ENCODE measurements at places on chromosomes 12 and 14.

DNA sequence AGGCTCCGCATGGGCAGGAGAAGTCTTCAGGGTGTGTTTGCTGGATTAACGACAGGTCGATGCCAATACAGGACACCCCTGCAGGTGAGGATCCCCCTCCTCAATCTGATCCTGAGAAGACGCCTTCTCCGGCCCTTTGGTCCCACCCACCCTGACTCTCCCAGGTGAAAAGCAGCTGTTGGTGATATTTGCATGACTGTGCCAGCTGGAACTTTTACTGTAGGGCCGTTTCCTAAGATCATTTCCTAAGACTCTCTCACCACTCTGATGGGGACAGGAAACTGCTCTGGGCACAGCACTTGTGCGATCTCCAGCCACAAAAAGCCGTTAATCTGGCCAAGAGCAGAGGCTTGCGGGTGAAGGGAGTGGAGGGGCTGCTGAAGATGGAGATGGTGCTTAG is 16.8 kb upstream of the EIF5 start:
- no peak for DNase-seq

DNA sequence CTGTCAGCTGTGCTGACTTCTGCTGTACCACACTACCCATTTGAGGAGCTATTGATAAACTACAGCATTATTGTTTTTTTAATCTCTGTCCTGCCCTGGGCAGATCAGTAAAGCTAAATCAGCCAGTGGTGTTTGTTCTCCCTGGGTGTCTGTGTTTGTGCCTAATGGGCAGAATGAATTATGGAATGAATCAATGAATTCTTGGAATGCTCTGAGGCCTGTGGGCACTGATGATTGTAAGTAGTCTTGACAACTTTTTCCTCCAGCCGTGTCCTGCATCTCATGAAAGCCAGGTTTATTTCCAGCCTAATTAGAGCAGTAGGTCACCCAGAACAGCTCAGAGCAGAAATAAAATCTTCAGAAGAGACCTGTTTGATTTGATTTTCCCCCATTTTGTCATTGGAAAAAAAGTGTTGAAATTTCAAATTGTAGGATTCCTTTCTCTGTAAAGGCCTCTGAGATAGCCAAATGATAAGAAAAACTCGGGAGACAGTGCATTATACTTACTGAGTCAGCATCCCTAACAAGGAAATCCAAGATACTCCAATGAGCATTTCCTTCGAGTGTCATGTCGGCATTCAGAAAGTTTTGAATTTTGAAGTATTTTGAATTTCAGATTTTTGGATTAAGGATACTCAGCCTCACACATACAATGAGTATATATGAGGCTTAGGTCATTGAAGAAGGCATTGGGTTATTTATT is 19.4 kb upstream of the EVL start:
- no peak for DNase-seq

- no peak for DNase-seq
Observed at GRCh38 chr12:25126746-25127145, 68.2 kb downstream of the DNAI7 start.

DNA sequence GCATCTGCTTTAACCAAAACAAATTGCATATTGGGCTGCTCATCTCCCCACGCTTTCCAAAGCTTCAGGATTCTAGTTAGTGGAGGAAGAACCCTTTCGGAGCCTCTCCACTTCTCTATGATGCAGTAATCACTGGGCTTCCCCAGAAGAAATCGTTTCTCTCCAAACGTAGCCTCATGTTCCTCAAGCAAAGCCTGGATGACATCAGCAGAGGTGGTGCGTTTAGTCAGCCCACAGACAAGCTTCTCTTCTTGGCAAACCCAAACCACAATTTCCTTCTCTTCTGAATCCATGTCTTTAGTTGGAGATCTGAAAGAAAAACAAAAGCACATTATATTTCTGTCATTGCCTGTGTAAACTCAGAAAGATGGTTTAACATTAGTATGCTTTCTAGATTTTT is 30.6 kb downstream of the RASSF9 start:
- no peak for DNase-seq

- no peak for DNase-seq
Observed at GRCh38 chr12:57236925-57237595, 7.5 kb downstream of the SHMT2 start.

DNA sequence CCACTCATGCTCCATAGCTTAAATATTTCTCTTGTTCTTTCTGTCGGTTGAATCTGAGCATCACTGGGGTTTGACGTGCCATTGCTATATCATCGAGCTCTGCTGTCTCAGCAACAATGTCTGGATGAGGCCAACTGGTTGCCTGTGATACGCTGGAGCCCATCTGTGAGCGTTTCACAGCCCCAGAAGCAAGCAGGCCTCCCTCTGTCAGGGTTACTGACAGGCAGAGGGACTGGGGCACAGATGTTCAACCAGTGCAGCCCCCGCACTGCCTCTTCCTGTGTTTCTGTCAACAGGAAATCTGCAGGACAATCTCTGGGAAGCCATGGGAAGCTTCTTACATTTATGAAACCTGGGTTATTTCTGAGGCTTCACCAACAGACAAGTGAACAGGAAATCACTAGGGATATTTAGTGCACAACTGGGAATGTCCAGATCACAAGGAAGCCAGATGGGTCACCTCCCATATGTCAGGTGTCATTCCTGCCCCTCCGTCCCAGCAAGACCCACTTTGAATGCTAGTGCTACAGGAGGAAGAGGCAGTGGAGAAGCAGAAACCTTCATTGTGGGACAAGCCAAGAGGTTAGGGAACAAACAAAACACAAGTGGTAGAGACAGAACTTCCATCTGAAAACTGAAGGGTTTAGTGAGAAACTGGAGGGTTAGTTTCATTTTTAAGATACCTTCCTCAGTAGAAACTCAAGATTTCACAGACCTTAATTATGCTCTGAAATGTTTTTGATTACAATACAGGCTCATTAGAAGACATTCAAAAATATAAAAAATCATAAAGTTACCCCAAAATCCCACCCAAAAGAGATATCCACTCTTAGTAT is 24.1 kb downstream of the DMAC2L start:
- DNase-seq = no peak

- no peak for DNase-seq
Observed at GRCh38 chr12:113069751-113070116, 13.2 kb downstream of the DTX1 start.

GRCh38 chr14:76259029-76259735 is 107.5 kb downstream of the GPATCH2L start:
- no peak for DNase-seq

- no peak for DNase-seq
Observed at GRCh38 chr14:59299731-59300130, 111.3 kb downstream of the DAAM1 start.

GRCh38 chr12:31011336-31011735 is 62.3 kb upstream of the DDX11 start:
- DNase-seq = no peak

DNA sequence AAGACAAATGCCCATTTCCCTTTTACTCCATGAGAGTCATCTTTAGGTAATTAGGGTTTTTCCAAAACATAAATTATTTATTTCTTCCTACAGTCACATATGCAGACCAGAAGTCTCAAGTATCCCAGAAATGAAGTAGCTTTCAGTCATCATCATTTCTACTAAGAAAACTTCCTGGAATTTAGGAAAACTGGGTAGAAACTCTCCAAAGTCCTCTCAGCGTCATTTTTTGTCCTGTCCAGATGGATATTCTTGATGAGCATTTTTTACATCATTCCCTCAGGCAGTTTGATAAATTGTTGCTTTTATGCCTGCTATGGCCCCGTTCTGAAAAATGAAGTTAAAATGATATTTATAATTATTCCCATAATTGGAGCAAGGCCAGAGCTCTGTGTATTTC is 93.9 kb upstream of the DCN start:
- DNase-seq = no peak

All from CD4-positive, alpha-beta T cell treated with Interleukin-10 for 1 hour (primary cell).